Fibroblast of mammary gland (primary cell): ENCODE measurements at places on chromosomes 1 and 21.

DNA sequence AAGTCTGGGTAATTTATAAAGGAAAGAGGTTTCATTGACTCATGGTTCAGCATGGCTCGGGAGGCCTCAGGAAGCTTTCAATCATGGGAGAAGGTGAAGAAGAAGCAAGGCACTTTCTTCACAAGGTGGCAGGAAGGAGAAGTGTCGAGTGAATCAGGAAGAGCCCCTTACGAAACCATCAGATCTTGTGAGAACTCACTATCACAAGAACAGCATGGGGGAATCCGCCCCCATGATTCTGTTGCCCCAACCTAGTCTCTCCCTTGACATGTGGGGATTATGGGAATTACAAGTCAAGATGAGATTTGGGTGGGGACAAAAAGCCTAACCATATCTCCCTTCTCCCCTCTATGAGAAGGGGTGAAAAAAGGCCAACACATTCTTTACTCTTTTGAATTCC, 11.2 kb upstream of the IVNS1ABP start:
- DNase-seq = no peak

DNA sequence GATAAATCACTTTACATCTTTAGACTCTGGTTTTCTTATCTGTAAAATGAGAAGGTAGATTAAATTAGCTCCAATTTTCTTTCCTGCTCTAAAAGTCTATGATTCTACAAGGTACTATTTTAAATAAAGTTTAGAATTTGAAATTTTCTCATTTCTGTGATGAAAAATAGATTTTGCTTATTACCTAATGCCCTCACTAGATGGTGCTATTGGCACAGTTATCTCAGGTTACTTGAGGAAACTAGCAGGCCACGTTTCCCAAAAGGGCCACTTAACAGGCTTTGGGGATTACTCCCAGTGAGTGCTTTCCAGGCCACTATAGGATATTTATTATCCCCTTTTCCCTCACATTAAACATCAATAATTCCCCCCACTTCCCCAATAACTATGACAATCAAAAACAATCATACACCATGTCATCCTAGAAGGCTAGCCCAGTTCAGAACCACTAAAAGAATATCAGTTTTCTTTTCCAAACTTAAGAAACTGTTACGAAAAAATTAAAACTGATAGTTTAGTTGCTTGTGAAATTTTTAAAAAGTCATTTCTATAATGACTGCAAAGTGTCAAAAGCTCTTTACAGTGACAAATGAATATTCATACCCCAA, 30.6 kb downstream of the OMA1 start:
- peak; percentile 88 for DNase-seq

GRCh38 chr1:79431340-79431739, 424.8 kb upstream of the ADGRL4 start:
- DNase-seq = no peak

GRCh38 chr1:100921110-100921706, 25.3 kb downstream of the SLC30A7 start:
- DNase-seq = peak; percentile 70

GRCh38 chr1:1926346-1926811, 7.3 kb upstream of the TMEM52 start:
- DNase-seq = no peak

- DNase-seq = no peak
Measured at GRCh38 chr21:18147678-18148077, 97.0 kb upstream of the CHODL start.

- DNase-seq = no peak
Measured at GRCh38 chr1:6269296-6269695, 8.4 kb upstream of the GPR153 start.

GRCh38 chr1:230711245-230711644, 2.7 kb downstream of the AGT start:
- DNase-seq = no peak

GRCh38 chr1:228463559-228464455, 23.4 kb upstream of the RNF187 start:
- peak; percentile 22 for DNase-seq

DNA sequence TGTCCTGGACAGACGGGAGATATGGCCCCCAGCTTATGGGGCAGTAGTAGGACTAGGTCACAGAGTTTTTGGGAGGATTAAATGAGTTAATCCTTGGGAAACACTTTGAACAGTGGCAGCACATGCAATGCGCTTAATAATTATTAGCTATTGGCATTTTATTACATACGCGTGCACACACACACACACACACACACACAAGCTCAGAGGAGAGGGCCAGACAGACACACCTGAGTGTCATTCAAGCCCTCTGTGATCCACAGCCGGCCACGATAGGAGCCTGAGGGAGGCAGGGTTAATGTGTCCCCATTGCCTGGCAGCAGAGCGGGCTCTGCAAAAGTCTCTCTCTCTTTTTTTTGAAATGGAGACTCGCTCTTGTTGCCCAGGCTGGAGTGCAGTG, 37.9 kb downstream of the EPHA2 start:
- DNase-seq = no peak

DNA sequence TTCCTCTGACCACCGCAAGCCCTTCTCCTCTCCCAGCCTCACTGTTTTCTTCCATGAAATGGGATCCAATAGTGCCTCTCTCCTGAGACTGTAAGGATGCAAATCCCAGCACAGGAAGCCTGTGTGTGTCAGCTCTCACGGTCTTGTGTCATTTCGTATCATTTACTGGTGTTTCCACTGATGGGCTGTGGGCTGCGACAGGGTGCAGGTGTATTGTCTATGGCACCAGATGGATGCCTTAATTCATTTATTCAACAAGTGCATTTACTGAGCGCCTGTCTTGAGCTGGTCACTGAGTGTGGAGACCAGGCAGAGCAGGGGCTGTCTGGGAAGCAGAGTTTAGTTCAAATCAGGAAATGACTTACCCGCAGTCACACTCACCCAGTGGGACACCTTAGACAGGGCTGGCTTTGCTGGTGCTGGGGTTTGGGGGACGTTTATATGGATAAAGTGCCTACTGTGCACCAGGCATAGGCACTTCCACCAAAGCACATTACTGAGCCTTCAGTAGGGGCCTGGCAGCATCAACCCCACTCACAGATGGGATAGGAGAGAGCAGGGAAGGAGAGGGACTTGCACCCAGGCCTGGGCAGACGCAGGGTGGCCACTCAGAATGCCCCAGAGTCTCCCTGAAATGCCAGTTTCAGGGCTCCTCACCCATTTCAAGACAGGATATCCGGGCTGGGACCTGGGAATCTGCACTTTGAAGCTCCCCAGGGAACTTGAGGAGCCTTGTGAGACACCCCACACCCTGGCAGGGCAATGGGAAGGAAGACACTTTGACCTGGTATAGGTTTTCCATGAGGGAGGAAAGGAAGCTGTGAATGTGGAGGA, 398.9 kb downstream of the MATN1 start:
- no peak for DNase-seq

GRCh38 chr1:246280551-246280950, 226.5 kb downstream of the SMYD3 start:
- peak; percentile 42 for DNase-seq

- DNase-seq = peak; percentile 72
Measured at GRCh38 chr1:196680107-196680506, 28.3 kb downstream of the CFH start.

DNA sequence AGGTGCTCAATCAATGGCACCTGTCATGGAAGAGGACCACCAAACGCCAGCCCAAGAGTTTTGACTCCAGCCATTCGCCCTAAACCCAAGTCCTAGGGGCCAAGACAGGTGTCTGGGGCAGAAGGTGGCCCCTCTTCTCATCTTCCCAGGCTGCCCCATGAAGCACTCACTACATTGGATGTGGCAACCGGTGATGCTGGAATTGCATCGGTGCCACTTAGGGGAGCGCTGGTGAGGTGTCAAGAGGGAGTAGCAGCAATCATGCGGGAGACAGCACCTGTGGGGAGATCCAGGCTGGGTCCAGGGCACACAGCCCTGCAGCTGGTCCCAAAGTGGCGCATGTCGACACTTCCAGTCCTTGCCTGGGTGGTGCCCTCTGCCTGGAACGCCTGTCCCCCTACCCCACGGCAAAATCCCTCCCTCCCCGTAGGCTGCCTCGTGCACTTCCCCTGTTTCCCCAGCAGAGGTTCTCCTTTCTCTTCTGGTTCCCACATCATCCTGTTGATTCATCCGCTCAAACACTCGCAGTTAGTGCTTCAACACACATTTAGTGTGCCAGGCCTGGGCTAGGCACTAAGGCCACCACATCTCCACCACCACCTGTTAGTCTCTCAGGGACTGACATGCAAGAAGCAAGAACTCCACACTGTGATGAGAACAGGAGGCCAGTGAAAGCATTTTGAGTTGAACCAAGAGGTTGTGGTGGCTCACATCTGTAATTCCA, 18.5 kb downstream of the PLA2G2D start:
- DNase-seq = peak; percentile 72

DNA sequence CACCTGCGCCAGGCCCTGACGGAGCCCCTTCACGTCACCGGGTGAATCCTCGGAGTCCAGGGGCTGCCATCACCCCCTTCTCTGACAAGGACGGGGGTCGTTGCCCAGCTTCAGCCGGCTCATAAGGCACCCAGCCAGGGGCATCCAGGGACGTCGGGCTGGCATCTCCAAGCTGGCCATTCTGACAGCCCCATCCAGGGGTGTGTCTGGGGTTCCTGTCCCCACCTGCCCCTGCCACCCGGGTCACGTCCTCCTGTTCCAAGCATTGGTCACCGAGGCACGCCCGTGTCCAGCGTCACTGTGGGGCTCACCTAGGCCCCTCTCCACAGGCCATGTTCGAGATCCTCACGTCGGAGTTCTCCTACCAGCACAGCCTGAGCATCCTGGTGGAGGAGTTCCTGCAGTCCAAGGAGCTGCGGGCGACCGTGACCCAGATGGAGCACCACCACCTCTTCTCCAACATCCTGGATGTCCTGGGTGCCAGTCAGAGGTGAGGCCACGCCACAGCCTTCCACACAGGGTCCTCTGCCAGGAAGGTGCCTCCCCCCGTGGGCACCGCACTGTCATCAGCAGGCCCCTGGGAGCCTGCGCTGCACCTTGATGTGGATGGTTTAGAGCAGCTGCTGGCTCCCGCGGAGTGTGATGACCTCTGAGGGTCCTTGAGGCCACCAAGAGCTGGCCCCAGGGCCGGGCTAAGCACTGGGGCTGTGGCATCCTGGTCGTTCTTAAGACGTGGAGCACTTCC, 14.8 kb downstream of the ARHGEF16 start:
- no peak for DNase-seq

DNA sequence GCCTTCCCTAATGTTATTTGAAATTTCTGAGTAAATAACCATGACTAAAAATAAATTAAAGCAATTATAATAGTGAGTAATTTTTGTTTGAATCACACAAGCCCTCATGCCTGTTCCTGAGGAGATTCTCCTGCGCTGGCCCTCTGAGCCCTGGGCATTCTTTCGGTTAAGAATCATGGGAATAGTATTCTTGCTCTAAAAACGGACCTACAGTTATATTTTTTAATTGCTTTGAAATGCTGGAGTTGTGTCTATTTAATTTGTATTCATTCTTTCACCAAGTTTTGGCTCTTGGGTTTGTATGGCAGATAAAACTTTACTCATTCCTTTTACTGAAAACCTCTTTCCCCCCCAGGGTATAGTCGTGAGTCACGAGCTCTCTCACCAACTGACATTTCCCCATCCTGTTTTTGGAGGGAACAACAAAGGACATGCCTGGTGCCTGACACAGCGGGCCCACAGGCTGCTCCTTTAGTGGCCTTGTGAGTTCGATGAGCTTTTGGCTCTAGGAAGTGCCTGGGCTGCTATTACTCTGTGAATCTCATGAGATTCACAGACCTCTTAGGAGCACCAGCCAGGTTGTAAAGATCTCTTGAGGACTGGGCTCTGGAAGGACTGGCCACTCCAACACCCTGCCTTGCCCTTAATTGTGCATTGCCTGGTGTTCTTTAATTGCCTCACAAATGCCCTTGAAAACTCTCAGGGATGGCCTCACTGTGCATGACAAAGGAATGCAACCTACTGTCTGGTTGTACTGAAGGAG, 58.6 kb downstream of the DDR2 start:
- peak; percentile 98 for DNase-seq

DNA sequence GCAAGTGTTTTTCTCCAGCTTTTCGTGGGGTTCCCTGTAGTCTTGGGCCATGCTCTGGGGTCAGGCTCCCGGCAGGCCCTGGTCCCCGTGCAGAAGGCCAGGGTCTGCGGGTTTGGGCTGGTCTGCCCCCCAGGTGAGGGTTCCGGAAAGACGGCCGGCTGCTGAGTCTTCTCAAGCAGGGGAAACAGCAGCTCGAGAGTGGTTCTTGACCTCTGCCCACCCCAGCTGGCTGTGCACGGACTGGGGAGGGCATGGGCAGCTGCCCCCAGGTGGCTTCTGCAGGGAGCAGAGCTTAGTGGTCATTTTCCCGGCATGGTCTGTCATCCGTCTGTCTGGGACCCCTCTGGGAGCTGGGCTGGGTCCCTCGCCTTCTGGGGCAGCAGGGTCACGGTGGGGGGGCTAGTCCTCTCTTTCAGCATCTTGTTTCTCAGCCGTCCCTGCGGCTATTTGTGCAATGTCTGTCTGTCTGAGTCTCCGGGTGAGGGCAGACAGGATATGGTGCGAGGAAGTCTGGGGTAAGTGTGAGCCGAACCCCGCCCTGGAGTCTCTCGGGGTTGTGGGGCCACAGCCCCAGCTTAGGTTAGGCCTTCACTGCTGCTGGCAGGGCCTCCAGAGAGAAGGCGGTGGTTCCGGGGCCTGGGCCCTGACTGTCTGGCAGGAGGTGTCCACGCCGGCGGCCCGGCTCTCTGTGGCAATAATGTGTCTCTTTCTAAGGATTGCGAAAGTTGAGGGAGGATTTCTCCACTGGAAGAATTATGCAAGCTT, 6.1 kb downstream of the SKI start:
- peak; percentile 96 for DNase-seq

GRCh38 chr1:246569248-246570238, 3.3 kb downstream of the CNST start:
- peak; percentile 58 for DNase-seq

GRCh38 chr1:46458846-46459245, 30.8 kb upstream of the DMBX1 start:
- no peak for DNase-seq

GRCh38 chr1:42931911-42932422, 26.7 kb downstream of the SLC2A1 start:
- DNase-seq = no peak

- DNase-seq = peak; percentile 65
Measured at GRCh38 chr1:82226186-82226505, 425.4 kb downstream of the ADGRL2 start.

- DNase-seq = no peak
Measured at GRCh38 chr1:161970633-161971032, 53.0 kb downstream of the OLFML2B start.

DNA sequence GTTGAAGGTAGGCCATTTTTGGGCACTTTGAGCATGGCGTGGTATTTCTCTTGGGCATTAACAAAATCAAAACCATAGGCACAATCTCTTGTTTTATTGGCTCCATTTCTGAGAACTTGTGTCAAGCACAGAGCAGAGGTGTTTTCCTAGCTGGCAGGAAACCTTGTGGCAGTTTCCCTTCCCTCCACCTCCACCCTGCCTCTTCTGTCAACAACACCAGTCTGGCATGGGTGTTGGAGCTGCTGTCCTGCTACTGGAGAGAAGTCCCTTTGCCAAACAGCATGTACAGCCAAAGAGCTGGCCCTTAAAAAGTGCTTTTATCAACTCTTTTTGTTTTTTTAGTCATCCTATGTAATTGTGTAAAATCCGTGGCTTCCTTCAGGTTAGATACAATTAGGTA, 16.0 kb downstream of the ATP1A1 start:
- DNase-seq = no peak
